ENCODE measurements at places on chromosomes 3 and 15.

DNA sequence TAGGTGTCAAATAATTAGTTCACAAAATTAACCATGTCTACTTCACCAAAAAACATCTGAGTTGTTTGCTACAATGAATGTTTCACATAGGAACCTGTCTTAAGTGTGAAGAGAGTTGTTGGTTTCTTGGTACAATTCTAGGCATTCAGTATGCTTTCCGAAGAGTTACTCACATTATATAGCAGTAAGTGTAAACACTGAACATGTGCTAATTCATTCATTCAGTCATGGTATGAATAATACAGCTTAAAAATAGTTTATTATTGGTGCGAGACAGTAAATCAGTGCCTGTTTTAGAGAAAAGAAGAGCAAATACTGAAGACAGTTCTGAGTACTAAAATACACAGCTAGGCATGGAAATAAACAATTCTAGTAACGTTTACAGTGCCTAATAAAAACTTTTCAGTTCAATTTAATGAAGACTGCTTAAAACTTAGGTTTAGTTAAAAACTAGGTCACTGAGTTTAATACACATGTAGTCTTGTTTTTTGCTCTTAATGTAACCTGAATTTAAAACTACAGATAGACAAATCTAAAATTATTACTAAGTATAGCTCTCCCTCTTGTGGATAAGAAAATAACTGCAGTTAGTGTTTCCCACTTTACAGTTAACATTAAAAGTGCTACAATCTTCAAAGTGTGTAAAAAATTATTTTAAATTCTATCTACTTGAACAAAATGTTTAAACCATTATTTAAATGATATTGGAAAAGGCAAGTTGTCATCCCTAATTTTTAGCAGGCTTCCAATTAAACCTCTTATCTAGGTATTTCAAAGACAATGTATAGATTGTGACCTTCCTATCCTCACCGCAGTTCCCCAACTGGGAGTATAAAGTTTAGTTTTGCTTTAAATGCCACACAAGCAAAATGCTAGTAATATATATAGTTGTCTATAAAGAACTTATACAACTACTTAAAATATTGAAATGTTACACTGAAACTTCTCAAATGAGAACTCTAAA, 20.1 kb upstream of the ZCWPW2 start:
- DNase-seq, result no peak

GRCh38 chr15:50881121-50882048, 27.1 kb upstream of the AP4E1 start:
- DNase-seq, result no peak

DNA sequence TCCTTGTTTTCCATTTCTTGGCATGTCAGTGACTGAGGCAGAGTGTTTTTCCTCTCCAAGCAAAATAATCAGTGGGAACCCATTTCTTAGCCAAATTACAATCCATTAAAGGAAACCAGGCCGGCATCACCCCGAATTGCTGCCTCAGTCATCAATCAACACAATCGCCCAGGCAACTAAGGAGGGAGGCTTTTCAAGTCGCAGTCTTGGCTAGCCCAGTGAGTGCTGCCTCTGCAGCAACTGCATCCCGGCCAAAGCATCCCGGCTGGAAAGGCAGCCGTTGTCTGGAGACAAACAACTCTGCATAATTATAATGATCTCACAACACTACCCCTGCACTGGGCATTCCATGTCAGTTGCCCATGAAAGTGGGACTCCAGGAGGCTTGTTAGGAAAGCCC, 213.5 kb upstream of the PRICKLE2 start:
- DNase-seq, result no peak

- DNase-seq, result no peak
These were observed 12.0 kb downstream of the CHCHD6 start for GRCh38 chr3:126716057-126716456.

DNA sequence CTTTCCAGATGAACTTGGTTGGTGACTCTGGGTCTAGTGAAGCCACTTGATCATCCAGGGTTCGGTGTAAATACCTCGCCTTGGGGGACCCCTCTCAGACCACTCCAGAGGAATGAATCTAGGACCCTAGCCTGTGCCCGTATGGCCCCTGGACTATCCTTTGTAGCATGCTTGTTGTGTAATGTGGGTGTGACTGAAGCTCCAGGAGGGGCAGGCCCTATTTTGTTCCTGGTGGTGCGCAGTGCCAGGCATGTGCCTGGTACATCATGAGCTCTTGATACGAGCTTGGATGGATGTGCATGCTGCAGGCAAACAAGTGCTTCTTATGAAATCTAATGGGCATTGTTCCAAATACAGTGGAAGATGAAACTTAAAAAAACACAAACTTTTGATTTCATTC, 82.8 kb downstream of the EBLN2 start:
- no peak for DNase-seq

DNA sequence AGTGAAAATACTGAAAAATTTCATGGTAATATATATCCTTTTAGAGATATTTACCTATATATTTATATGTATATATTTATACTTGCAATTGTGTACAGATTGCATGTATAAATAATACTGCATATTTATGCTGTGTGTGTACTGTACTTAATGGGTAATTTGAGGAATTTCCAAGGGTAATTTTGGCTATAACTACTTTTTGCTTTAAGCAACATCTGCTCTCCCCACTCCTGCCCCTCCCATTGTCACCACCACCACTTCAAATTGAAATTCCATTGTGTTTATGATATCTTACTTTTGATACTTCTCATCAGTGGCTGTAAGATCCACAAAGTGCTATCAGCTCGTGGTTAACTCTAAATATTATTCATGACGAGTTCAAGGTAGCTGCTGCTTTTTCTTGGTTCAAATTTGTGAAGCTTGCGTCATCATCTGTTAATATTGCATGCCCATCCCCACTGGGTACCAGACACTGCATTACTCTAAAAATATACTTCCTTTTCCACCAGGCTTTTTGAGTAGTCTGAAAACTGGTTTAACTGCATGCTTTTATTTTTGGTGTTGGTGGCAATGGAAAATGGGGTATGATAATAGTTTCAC, 91.7 kb upstream of the MITF start:
- no peak for DNase-seq

GRCh38 chr3:188003188-188004171, 150.5 kb upstream of the LPP start:
- DNase-seq, result no peak

DNA sequence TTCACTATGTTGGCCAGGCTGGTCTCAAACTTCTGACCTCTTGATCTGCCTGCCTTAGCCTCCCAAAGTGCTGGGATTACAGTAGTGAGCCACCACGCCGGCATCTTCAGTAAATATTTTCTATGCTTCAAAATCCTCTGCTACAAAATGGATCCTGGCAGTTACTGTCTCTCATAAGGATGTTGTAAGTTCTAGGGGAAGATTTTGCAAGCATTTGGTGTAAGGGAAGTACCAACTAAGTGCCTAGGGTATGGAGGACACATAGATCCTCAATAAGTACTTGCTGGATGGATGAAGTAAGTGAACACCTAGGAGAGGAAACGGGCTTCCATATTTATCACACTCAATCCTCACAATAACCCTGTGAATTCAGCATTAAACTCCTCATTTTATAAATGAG, 6.6 kb downstream of the TM4SF4 start:
- no peak for DNase-seq

DNA sequence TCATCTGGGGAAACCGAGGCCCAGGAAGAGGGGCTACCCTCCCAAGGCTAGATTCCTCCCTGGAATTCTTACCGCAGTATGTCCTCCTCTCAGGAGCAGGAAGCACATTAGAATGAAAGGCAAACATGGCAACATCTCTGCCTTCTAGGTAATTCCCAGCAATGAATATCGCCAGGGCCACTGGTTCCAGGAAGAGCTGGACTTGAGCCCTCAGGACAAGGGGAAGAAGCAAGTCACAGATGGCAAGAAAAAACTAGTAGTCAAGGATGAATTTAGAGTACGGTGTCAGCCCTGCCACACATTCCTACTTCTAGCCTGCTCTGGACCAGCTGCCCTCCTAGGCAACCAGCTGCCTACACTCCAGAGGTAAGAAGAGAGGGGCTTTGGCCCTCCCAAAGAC, 42.9 kb downstream of the MEGF11 start:
- no peak for DNase-seq

- DNase-seq, result no peak
These were observed 14.7 kb downstream of the CCNB2 start for GRCh38 chr15:59119625-59120024.

Data from aorta (tissue), 5 donors.